ENCODE measurements at places on chromosomes 5 and 9.

GRCh38 chr5:117261948-117262571, 687.4 kb upstream of the SEMA6A start:
- no peak for DNase-seq

GRCh38 chr9:131799177-131799823, 59.4 kb upstream of the RAPGEF1 start:
- no peak for DNase-seq

GRCh38 chr5:127612441-127613141, 36.3 kb upstream of the CTXN3 start:
- DNase-seq, result no peak

DNA sequence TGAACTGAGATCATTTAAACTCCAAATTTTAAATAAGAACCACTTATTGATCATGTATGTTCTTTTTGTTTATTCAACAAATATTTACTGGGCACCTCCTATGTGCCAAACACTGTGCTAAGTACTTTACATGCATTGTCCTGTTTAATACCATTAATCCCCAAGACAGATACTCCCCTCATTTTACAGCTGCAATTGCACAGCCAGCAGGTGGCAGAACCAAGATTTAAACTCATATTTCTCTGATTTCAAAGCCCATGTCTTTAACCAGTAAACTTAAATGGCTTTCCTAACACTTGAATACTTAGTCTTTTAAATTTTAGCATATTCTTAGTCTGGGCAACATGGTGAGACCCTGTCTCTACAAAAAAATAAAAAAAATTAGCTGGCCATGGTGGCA, 43.4 kb upstream of the KIAA1958 start:
- no peak for DNase-seq

- DNase-seq, result no peak
Measured at GRCh38 chr9:115988701-115989100, 164.9 kb upstream of the PAPPA start.

- DNase-seq, result no peak
Measured at GRCh38 chr5:43840424-43841125, 237.6 kb downstream of the NNT start.

DNA sequence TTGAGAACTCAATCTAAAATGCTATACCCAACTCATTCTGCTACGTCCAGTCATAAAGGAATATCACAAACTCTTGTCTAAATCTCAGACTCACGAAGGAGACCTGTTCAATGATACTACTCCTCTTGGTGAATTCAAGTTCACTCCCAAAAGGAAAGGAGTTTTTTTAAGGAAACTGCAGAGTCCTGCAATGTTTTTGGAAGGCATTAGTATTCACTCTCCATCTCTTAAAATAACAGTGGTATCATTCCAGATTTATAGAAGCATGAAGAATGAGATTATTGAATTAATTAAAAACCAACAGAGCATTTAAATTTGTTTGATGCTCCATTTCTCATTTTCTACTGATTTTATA, 73.4 kb downstream of the FOXD1 start:
- no peak for DNase-seq

DNA sequence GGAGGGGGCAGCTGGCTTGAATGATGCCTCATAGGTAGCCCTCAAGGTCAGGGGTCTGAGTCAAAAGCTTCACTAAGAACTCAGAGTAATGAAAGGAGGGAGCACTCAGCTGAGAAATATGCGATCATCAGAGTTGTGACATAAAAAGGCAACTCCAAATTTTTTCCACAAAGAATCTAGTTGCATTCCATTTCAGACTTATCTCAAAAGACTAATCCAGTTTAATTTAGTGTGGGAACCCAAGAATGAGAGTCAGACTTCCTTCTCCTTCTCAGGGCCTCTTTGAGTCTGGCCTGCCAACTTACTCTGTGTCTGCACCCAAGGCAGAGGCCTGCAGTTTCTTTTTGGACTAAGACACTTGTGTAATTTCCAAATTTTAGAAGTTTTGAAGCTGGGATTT, 34.7 kb downstream of the GABRP start:
- no peak for DNase-seq

- no peak for DNase-seq
Measured at GRCh38 chr5:33890131-33891032, 1.4 kb downstream of the ADAMTS12 start.

GRCh38 chr9:13023498-13023897, 248.7 kb downstream of the LURAP1L start:
- no peak for DNase-seq

DNA sequence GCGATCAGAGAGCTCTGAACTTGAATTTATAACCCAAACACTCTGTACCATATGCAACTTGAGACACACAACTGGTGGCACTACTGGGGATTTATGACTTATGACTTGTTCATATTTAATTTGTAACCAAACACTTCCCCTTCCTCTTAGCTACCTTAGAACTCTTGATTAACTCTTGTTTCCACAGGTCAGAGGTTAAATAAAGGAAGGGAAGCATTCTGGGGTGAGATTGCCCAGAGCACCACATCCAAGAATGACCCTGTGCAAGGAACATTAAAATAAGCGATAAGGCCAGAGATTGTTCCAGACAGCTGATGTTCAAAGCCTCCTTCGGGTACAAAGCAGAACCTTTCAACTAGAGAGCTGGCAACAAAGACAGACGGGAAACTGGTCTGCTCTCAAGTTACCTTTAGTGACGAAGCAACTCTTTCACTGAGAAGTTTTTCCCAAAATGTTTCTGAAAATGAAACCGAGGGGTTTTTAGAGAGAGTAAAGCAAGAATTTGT, 242.6 kb downstream of the DENND1A start:
- no peak for DNase-seq

- DNase-seq, result no peak
Measured at GRCh38 chr5:141843156-141843927, 34.9 kb downstream of the PCDH1 start.

GRCh38 chr5:17196697-17197096, 20.7 kb upstream of the BASP1 start:
- no peak for DNase-seq

- DNase-seq, result no peak
Measured at GRCh38 chr5:150060471-150060870, 25.9 kb downstream of the CSF1R start.

DNA sequence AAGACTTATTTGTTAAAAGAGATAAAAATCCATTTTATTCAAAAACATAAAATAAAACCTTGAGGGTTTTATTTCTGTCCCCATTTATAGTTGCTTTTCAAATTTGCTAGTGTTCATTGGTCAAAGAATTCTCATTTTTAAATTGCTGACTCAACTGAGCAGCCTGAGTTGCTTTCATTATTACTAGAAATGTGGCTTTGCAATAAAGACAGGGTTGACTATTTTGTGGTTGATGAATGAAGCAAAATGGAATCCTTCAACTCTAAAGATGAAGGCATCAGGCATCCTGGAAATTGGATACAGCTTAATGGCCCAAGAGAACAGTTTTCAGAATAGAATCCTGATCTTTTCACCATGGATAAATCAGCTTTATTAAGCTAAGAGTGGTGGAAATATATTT, 23.9 kb upstream of the PPP3R2 start:
- no peak for DNase-seq

DNA sequence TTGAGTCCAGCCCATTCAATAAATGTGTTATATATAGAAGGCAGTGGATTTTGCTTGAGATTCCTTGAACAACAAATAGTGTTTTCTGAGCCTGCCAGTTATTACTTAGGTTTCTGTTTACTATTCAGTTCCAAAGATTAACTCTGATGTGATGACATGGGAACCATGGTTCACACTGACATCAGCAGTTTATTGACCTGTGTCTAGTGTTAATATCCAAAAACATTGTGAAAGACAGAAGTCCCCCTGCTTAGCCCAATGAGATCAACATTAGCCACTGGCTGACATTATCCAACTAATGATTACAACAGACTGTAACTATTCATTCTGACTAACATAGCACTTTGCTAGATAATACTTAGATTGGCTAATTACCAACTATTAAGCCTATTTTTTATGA, 14.9 kb downstream of the APBA1 start:
- DNase-seq, result no peak

DNA sequence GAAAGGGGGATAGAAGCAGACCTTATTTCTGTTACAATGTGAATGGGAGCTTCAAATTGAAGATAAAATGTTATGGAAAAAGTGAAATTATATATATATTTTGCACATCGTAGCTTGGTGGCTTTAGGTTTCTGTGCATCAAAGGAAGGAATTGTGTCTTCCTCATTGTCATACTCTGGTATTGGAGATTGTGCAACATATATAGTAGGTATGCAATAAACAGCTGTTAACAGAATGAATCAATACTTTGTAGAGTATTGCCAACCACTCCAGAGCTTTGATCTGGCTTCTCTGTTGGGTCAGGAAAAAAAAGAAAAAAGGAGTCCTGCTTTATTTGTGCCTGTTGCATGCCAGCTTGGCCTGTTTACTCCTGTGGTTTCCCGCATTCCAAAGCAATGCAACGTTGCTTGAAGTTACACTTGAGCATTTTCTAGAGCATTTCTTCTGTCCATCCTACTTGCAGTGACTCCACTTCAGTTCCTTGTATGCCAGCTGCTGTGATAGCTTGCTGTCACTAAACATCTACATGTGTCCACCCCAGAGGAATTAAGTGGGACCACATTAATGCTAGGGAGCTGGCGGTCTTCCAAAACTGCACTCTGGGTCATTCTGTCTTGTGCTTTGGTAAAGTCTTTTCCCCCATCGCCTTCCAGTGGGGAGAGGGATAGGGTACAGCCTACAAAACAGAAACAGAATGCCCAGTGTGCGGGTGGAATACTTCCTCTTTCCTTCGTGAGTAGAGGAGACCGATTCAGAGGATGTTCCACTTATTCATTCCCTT, 62.0 kb upstream of the MEF2C start:
- DNase-seq, result no peak

DNA sequence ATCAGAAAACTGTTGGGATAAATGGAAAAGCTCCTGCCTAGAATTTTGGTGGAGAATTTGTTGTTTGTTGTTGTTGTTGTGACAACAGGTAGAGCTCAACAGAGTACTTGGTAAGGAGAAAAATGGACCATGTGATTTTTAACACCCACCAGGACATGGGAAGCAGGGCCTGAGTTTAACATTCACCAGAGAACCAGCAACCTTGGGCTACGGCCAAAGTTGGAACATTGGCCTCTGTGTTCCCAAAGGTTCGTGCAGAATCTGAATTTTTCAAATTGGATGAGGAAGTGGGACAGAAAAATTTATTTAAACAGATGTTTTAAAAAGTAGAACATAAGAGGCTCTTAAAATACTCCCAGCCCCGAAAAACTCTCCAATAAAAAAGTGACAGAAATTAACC, 127.0 kb downstream of the GNA14 start:
- DNase-seq, result no peak

DNA sequence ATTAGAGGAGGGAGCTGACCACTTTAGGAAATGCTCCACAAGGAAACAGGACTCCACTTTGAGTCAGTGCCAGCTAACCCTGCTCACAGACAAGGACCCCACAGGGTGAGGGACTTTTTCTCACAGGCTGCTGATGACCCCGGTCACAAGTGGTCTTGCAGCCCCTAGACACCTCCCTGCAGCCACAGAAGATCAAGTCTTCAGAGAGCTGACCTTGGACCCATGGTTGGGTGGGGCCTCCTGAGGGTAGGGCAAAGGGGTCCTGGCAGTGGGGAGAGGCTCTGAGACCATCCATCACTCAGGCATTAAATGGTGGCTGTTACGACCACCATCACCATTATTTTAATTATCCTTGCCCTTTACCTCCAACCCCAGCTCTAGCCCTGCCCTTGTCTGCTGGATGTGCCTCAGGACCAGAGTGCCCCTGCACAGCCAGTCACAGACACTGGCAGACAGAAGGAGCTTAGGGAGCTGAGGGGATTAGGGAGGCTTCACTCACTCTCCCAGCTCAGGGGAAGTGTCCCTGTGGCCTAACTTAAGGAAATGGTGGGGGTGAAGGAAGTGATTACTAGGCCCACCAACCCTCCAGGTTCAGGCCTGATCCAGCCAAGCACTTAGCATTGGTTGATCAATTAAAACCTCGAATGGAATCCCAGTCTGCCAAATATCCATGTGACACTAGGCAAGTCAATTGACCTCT, 1.6 kb downstream of the ACSL6 start:
- no peak for DNase-seq

DNA sequence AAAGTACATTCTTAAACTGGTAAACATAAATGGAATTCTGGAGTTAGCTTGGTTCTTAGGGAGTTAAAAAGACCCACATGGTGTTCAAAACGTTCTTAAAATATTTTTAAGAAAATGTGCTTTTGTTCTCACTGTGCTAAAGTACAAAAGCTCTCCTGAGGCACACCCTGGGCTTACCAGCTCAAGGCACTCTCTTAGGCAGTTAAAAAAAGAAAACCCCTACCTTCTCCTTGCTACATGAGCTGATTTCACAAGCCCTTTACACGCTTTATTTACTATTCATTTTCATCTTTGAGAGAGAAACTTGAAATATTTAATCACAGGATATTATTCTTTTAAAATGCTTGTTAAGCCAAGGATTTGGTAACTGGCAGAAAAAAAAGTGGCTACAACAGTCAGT, 723.3 kb upstream of the GRAMD2B start:
- no peak for DNase-seq

DNA sequence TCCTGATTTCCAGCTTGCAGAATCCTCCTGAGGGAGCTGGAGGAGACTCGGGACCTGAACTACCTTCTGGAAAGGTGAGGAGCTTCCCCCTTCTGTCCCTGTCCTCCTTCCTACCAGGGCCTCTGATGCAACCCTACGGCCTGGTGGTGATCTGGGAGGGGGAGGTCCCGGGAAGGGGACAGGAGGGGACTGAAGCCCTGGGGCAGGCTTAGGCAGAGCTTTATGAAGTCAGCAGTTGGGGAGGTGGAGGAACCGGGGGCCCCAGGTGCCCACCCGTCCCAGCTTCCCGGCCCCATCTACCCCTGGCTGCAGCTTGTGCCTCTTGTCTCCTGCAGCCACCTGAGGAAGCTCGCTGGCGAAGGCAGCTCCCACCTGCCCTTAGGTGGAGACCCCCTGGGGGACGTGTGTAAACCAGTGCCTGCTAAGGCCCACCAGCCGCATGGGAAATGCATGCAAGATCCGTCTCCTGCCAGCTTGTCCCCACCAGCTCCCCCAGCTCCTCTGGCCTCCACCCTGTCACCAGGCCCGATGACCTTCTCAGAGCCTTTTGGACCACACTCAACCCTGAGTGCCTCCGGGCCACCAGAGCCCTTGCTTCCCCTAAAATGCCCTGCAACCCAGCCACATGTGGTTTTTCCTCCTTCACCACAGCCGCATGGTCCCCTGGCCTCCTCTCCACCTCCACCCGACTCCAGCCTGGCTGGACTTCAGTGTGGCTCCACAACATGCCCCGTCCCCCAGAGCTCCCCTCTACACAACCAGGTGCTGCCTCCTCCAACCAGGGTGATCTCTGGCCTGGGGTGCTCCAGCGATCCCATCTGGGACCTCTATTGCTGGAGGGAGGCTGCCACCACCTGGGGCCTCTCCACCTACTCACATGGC, 2.1 kb downstream of the SPATA31E1 start:
- no peak for DNase-seq

- no peak for DNase-seq
Measured at GRCh38 chr9:82148901-82149461, 160.4 kb downstream of the SPATA31D1 start.

DNA sequence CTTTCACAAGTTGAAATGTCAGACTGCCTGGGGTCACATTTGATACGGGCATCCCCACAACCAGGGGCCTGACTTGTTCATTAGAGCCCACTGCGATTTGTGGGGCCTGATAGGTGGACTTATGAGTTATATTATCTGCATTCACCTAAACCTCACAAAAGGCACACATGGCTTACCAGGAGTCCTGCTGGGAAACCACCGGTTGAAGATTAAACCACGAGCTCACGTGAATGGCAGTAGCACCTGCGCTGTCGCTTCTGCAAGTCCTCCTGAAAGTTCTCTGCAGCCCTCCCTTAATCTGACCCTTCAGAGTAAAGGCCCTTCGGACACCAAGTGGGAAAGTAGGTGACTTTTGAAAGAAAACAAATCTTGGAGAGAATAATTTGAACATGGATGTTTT, 68.9 kb downstream of the PPIC start:
- DNase-seq, result no peak

Data from Right ventricle myocardium inferior (tissue), 1 donor.